Fibroblast of lung (primary cell): ENCODE measurements at places on chromosomes 7 and 10. TPM values are rescaled to one million over a fixed set of nuclear protein-coding genes. Genes with fewer than 3 reads are reported as not detected.

The LOXL4 gene
- total RNA-seq, result 52.6 and 73.0 TPM in 2 replicates

- DNase-seq, result peak; percentile 79
These were observed 13.4 kb downstream of the NIPSNAP2 start for GRCh38 chr7:55977831-55978230.

- DNase-seq, result no peak
These were observed 733.5 kb downstream of the ZWINT start for GRCh38 chr10:55627501-55628051.

- DNase-seq, result no peak
These were observed 25.2 kb upstream of the ASL start for GRCh38 chr7:66050337-66050957.

GRCh38 chr7:40437498-40437897 is 302.7 kb downstream of the SUGCT start:
- DNase-seq, result peak; percentile 99

GRCh38 chr10:12862459-12862858 is 139.1 kb downstream of the CCDC3 start:
- no peak for DNase-seq

GRCh38 chr7:8597565-8597964 is 164.2 kb downstream of the NXPH1 start:
- no peak for DNase-seq

DNA sequence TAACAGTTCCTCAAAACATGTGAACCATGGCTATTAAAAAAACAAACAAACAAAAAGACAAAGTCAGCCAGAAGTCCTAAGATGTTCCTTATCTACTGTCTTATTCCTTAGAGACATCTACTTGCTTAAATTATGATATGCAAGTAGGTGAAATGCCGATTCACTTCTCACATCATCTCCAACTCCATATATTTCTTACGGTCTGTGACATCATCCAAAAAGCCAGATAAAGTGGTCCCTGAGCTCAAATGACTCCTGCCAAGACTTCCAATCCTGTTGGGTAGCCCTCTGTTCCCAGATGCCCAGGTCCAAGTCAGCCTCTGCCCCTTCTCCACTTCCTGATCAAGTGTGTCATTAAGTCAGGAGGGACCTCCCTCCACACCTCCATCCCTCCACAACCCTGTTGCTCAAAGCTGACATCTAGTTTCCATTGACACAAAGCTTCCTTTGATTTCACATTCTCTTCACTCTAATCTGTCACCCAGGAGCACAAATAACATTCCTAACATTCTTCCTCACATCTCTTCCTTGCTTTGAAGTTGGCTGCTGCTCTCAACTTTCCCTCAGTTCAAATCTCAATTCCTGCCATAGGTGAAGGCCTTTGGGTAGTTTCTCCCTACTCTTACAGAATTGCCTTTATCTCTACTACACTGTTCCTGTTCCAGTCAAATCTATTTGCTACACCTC is 56.1 kb upstream of the PDLIM1 start:
- DNase-seq, result no peak

The SUN3 gene
- total RNA-seq, result not detected in 2 replicates

- no peak for DNase-seq
These were observed 1110.8 kb upstream of the POT1 start for GRCh38 chr7:126040114-126041045.

DNA sequence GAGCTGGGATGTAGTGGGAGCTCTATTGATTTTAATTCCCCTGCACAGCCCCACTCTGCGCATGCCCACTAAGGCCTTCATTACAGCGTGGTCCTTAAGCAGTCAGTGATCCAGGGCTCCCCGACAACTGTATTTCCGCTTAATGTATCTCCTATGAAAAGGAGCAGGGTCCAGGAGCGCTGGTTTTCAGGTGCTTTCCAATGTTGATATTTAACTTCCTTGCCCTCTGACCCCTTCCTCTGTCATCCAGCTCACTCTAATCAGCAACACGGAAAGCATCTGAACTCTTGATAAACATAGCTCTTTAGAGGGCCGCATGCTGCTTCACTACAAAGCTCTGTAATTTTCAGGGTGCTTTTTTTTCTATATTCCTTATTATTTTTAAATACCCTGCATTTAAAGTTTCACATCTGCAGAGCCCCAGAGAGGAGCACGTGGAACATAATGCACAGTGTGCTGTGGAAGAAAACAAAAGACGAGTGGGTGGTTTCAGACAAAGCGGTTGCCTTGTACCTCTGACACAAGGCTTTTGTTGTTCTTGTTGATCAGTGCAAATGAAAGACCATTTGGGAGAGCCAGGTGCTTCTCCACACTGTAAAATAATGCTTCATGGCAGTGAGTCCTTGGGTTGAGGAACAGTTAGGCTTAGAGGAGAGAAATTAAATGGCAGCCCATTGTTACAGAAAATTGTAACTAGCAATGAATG is 465.9 kb upstream of the CELF2 start:
- DNase-seq, result no peak

DNA sequence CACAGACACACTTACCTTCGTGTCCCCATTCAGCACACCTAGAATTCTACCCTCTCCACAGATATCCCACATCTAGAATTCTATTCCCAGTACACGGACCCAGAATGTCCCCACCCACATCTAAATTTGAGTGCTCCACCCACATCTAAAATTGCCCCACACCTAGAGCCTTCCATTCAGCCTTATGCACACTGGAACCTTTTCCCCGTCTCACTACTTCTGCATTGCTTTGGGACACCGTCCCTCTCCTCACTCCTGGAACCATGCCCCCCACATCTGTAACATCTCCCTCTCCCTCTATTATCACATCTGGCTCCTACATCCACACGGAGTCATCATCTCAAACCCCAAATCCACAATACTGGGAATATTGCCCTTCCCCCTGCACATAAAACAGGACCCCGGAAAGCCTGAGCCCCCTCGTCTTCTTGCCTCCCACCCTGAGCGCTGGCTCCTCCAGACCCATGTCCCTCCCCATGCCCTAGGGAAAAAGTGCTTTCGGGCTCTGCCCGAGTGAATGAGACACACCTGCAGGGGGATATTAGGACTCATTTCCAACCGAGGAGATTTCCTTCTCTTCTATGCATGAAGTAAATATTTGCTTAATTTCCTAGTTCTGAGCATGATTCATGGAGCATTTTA is 125.8 kb upstream of the UNC5B start:
- DNase-seq, result no peak

The SLC29A4 gene
- 5.1 and 6.4 TPM in 2 replicates for total RNA-seq

The HOXA2 gene
- 1.0 and 1.3 TPM in 2 replicates for total RNA-seq

GRCh38 chr10:127407551-127407950 is 141.6 kb upstream of the NPS start:
- DNase-seq, result no peak

The POU6F2 gene
- under 0.01 TPM in 1 of 2 replicates, not detected in the other for total RNA-seq
